ENCODE measurements at places on chromosomes 6 and 20.

DNA sequence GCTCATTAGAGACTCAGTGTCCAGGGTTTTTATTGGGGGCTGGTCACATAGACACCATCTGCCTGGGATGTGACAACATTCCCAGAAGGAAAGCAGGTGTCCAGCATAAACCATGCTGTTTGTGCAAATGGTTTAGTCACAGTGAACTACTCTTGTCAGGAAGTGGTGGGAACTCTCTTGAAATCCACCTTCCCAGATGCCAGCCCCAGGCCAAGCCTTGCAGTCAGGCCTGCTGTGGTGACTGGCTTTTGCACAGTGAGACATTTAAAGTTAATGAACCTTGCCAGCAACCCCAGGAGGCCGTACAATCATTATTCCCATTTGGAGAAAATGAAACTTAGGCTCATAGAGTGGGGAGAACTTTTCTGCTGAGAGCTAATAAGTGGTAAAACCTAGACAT, 242.5 kb upstream of the KCNG1 start:
- no peak for DNase-seq

GRCh38 chr20:55103188-55103587, 627.8 kb downstream of the DOK5 start:
- no peak for DNase-seq

DNA sequence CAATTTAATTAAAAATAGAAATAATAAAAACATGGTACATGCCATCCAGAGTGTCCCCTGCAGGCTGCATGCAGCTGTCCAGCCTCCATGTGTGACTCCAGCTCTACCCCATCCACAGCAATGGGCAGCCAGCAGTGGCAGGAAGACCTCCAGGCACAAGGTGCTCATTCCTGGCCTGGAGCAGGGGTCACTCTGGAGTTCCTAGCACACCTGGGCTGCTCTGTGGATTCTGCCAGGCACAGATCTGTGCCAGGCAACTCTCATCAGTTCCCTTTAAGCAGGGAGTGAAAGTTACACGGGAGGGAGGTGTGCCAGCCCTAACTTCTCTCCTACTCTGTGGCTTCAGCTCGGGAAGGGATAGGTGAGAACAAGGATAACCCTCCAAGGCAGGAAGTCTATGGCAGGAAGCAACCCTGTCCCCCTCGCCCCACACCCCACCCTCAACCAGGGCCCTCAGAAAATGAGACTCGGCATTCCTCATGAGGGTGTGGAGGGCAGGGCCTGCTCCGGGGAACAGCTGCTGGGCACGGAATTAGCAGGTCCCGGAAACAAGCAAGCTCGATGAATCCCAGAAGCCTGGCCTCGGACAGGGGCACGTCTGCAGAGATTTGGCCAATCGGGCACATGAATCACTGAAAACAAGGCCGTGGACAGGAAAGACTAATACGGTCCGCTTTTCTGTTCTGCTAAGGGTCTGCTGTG, 10.0 kb downstream of the JPH2 start:
- no peak for DNase-seq

DNA sequence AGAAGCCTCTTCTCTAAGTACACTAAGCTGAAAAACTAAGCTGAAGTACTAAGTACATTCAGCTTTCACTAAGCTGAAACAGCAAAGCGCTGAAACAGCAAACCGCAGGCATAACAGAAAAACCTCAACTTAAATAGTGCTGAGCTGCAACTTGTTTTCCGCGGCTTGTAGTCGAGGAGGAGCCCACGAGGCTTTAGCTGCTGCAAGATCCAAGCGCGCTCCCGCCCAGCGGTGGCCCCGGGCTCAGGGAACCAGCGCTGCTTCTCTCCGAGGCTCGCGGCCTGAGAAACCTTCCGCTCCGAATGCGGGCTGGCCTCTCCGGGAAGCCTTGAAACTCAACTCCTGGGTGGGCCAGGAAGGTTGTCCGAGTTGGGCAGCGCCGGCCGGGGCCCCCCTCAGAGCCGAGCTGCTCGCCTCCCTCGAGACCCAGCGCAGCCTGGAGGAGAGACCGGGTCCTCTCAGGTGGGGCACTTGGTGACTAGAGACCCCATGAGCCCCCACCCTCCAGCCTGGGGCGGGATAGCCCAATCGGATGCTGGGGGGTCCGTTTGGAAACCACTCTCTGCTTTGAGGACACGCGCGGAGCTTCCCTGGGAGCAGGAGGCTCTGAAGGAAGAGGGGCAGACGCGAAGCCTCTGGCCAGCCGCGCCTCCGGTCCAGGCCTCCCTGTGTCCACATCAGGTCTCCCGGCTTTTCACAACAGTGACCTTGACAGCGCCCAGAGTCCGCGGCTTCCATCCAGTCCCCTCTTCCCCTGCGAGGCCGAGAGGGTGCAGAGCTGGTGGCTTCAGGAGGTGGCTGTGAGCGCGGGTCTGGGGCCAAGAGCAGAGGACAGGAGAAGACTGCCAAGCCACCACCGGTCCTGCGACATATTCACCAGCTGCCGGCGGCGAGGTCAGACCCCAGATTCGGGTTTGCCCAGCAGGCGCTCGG, 38.1 kb upstream of the HLA-E start:
- peak; percentile 57 for DNase-seq

DNA sequence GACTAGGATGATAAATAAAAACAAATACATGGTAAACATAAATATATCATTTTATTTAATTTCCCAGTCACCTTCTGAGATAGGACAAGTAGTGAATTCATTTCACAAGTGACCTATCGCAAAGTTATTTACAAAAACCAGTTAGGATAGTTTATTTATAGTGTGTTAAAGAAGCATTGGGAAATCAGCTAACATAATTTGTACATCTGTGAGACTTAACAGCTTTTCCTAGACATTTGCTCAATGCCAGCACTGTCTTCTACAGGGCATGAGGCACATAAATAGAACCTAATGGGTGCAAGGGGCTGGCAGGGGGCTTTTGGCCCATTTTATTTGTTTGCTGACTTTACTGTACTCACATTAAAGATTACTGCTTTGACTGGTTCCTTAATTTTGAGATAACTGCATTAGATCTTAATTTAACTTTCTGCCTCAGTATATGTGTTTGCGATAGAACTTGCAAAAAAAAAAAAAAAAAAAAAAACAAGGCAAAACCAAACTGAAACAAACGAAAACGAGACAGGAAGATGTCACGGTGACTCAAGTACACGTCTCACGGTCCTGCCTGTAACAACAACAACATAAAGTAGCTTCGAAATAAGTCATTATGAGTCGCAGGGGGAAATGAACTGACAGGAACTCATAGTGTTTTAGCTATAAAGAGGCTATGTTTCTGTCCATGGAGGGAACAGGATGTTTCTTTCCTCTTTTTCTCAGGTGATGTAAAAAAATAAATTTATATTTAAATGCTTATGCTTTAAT, 133.7 kb upstream of the GMDS start:
- DNase-seq: no peak

DNA sequence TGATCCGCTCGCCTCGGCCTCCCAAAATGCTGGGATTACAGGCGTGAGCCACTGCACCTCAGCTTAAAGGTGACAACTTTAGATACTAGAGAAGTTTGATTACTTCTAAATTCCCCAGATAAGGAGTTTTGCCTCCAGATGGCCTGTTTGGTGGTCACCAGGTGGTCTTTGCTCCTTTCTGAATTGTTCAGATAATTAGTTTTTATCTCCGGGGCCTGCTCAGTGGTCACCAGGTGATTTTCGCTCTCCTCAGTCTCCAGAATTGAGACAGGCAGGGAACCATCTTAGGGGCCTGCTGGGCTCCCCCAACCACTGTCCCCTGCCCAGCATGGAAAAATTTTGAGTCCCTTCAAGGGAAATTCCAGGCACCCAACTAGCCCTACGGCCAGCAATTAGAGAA, 62.6 kb downstream of the GPR6 start:
- no peak for DNase-seq

GRCh38 chr20:53316206-53316937, 277.3 kb downstream of the ZNF217 start:
- DNase-seq: no peak

GRCh38 chr20:1874450-1875182, 20.6 kb upstream of the SIRPA start:
- no peak for DNase-seq

DNA sequence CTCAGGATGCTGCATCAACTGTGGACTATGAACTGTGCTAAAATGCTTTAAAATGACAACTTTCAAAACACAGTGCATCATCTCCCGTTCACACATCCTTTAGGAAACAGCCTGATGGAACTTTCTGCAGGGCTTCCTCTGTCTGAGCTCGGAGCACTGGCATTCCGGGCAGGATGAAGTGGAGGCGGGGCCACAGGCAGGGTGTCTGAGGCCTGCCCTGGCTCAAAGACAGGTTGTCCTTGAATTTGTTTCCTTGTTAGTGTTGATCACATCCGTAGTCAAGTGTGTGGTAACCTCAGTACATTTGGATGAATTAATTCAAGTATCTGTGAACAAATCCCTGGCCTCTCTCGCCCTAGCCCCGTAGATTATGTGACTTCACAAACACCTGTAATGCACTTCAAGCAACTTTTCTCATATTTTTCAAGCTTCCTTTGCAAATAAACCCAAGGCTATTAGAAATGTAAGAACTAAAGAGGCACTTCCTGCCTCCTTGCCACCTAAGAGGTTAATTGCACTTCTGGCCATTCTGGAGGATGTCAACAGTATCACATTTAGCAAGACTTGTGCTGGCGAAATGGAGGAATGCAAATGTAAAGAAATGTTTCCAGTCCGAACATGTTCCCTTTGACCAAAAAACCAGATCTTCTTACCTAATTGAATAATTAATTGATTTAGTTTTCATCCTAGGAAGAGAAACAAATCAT, 3.1 kb downstream of the CD93 start:
- DNase-seq: no peak

DNA sequence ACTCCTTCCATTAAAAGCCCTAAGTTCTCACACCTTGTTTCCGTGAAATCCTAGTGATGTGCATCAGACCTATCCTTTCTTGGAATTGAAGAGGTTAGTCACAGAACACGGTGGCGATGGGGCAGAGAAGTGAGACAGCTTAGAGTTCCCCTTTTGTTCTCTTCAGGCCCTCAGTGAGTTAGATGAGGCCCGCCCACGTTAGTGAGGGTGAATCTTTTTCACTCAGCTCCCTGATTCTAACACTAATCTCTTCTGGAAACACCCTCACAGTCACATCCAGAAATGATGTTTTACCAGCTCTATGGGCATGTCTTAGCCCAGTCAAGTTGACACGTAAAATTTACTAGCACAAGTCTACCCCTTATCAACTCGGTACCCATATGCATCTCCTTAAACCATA, 172.7 kb upstream of the NOX3 start:
- no peak for DNase-seq

DNA sequence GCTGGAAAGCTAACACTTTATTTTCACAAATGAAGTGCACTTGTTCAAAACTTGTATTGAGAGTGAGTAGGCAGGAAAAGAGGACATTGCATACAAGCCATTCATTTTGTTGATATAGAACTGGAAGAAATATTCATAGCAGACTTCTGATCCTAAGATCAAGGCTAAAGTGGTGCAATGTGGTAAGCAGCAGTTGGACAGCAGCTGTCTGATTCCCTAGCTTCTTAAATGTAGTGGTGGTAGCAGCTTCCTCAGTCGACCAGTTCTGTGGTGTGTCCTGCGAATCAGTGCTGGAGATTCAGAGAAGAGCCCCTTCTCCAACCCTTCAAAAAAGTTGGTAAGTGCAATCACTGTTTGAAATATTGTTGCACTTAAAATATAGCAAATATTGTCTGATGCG, 281.7 kb upstream of the GJE1 start:
- DNase-seq: no peak

DNA sequence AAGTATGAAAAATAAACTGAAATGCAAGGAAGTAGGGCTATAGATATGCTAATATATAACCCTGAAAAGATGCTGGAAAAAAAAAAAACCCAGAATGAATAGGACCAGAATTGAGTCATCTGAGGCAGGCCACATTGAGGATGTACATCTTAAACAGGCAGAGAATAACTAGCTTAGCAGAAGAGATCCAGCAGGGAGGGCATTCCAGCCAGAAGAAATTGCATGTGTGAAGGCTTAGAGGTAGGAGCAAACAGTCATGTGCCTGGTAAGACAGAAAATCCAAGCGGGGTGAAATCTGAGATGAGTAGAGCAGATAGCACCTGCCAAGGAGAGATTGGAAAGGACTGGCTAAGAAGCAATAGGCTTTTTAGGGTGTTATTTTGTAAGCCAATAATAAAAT, 2.6 kb downstream of the COL19A1 start:
- DNase-seq: no peak

DNA sequence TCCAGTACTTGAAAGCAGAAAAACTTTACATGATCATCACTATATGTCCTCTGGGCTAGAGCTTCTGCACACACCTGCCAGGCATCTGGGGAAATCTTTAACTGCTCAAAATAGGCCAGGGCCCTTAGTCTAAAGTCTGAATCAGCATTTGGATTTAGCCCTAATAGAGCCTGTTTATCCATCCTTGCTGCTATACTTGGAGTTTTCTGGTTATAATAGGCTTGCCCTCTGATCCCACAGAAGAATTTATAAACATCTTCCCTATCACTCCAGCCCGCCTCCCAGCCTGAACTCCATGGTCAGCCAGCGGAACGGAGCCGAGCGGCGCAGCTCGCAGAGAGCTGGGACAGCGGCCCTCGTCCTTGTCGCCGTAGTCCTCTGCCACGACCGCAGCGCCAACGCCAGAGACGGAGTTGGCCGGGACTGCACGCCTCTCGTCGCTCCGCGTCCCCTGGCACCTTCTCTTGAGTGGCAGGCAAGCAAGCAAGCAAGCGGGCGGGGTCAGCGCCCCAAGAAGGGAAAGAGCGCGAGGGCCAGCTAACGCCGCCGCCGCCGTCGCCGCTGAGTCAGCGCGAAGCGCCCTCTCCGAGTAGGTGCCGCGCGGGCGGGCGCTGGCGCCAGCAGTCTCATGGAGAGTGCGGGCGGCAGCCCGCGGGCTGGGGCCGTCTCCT, 25.4 kb upstream of the ASIP start:
- peak; percentile 6 for DNase-seq

DNA sequence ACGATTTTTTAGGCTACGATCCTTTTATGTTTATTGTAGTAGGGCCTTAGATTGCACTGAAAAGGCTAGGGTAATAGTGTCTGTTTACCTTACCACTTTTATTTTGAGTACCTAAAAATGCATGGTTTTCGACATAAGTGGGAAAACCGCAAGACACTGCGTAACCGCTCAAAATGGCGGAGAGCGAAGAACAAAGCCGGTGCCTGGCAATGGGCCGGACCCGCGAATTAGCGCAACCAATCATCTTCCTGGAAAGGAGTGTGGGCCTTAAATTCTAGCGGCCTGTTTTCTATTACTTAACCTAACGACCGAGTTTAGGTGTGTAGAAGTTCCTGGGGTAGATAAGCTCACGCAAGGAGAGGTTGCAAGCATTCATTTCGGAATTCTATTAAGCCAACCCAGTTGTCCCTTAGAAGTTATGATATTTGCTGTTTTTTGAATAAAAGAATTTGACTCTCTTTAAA, 118.0 kb downstream of the HFE start:
- DNase-seq: peak; percentile 92

GRCh38 chr6:150565945-150566344, 33.7 kb upstream of the PLEKHG1 start:
- no peak for DNase-seq
